Stimulated activated naive CD8-positive, alpha-beta T cell treated with anti-CD3 and anti-CD28 coated beads, Interleukin-15, Interleukin-2, amounts not matched to agents 100 U/mL and 50 U/mL, for 24 hours (primary cell): ENCODE measurements at places on chromosomes 3 and 15.

DNA sequence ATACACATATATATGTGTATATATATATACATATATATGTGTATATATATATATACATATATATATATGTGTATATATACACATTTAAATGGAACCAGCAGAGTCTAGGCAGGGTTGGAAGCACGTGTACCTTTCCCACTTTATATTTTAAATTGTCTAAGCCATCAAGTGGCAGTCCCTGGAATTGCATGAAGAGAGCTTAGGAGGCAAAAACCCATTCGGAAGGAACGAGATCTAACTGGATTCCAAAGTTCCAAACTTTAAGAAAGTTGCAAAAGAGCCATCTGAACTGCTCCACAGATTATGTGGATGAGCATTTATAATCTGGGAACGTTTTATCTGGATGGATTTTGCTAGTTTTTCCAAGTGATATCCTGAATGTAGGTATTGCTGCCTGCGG is 186.5 kb downstream of the FOXP1 start:
- DNase-seq = peak; percentile 42

- DNase-seq = peak; percentile 43
These were observed 2.2 kb downstream of the POLG start for GRCh38 chr15:89332446-89332845.

GRCh38 chr15:59300618-59301139 is 72.0 kb downstream of the MYO1E start:
- no peak for DNase-seq

DNA sequence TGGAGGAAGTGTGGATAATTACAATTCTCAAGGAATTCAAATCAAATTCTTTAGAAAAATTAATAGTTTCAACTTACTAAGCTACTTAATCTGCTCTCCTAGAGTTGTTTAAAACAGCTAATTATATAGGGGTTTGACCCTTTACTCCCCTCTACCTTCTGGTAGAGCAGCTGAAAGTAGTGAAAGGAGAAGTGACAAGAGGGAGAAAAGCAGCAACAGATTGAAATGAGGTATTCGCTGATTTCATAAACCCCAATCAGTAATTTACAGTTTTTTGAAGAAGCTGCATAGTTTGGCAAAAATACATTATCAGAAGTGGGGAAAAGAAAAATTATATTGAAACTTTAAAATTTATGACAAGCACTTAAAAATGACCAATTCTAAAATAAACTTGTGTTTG is 52.8 kb downstream of the ZMAT3 start:
- DNase-seq = no peak

- no peak for DNase-seq
These were observed 172.3 kb downstream of the MYRIP start for GRCh38 chr3:39981547-39982184.

GRCh38 chr3:152497457-152497856 is 228.7 kb downstream of the MBNL1 start:
- no peak for DNase-seq

DNA sequence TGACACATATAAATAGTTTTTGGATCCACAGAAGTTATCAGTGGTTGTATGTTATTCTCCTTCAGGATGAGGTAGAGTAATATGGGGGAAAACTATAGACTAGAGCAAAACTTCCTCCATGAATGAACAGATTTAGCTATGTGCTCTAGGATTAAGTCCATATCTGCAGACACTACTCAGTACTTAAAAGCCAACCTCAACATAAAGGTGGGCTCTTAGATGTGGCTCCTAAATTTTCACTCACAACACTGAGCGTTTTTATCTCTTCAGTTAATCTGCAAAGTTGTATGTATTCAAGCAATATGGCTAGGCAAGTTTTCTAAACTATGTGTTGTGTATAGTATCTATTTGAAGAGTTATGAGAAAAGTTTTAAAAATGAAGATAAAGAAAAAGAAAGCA is 147.0 kb upstream of the SLITRK3 start:
- DNase-seq = no peak
